Fibroblast of upper back skin (primary cell): ENCODE measurements at places on chromosomes 13 and 19.

DNA sequence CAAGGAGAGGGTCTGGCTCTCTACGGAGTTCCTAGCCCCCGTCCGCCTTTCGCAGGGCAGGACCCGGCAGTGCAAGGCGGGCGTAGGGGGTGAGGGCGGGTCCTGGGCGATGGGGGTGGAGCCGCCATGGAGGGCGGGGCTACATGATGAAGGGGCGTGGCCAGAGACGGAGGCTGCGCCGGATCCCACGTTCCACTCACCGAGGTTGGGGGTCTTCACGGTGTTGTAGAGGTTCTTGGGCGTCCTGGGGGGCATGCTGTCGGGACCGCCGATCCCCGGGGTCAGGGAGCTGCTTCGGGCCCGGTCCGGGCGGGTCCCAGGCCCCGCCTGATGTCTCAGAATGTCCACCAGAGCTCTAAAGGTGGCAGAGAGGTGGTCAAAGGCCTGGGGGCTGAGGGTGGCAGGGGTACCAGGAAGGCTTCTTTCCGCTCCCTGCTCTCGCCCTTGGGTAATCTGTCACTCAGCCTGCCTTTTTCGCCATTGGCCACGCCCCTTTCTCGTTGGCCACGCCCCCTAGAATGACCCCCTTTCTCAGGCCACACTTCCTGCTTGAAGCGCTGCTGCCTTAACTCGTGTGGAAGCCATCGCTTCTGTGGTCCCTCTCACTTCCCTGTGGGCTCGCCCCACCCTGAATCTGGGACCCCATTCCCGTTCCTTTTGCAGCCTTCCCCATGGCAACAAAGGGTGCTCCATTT, 2.5 kb downstream of the SHISA7 start:
- DNase-seq: no peak

DNA sequence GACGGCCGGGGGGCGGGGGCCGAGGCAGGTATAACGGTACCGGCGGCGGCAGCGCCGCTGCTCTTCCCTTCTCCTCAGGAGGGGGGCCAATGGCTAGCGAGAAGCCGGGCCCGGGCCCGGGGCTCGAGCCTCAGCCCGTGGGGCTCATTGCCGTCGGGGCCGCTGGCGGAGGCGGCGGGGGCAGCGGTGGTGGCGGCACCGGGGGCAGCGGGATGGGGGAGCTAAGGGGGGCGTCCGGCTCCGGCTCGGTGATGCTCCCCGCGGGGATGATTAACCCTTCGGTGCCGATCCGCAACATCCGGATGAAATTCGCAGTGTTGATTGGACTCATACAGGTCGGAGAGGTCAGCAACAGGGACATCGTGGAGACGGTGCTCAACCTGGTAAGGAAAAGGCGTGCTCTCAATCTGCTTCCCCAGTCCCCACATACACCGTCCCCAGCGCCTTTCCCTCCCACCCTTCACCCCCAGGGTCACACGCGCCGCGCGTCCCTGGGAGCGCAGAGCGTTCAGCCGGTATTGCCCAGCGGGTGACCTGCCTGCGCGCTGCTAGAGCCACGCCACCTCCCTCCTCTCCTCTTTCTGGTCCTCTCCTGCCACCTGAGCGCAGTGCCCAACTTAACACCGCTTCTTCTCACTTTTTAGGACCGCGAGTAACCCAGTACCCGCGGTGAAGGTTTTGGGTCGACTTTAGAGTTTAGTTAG, 814 bp downstream of the NBEA start:
- DNase-seq: no peak

GRCh38 chr19:55459950-55460657, 1.3 kb downstream of the ISOC2 start:
- peak; percentile 10 for DNase-seq

DNA sequence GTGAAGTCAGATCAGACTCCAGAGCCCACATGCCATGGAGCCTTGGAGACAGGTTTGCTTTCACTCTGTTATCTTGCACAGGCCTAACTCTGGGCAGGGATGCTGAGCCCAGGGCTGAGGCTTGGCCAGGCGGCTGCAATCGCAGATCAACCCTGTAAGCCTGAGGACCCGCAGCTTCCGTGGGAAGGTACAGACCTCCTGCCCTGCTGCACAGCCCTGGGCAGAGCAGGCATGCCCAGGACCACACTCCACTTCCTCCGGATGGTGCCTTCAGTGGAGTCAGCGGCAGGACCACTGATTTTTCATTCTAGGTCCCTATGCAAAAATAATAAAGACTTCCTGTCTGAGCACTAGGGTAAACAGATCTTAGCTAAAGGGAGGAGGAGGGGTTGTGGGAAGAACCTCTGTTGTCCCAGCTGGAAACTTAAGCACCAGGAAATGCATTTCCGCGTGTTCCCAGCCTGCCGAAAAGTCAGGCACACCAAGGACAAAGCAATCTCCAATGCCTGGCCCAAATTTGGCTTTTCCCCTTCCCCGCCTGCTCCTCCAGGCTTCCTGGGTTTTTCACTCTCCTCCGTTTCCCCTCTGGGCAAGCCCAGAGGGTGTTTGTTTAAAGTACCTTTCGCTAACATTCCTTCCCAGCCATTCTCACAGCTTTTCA, 87.3 kb downstream of the KCTD15 start:
- no peak for DNase-seq

DNA sequence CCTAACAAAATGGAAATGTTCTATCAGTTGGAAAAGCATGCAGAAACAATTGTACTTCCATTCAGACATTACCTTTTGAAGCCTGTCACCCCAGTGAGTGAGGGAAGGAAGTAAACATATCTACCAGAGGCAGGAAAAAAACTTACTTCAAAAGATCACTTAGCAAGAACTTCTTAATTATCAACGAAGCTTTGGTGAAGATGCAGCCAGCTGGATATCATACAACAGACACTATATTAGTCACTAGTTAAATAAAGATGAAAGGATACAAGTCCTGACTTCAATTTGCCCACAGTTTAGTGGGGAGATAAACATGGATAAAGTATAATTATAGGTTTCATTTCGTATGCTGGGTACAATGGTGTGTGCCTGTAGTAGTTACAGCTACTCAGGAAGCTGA, 148.8 kb downstream of the TNFRSF19 start:
- DNase-seq: no peak

DNA sequence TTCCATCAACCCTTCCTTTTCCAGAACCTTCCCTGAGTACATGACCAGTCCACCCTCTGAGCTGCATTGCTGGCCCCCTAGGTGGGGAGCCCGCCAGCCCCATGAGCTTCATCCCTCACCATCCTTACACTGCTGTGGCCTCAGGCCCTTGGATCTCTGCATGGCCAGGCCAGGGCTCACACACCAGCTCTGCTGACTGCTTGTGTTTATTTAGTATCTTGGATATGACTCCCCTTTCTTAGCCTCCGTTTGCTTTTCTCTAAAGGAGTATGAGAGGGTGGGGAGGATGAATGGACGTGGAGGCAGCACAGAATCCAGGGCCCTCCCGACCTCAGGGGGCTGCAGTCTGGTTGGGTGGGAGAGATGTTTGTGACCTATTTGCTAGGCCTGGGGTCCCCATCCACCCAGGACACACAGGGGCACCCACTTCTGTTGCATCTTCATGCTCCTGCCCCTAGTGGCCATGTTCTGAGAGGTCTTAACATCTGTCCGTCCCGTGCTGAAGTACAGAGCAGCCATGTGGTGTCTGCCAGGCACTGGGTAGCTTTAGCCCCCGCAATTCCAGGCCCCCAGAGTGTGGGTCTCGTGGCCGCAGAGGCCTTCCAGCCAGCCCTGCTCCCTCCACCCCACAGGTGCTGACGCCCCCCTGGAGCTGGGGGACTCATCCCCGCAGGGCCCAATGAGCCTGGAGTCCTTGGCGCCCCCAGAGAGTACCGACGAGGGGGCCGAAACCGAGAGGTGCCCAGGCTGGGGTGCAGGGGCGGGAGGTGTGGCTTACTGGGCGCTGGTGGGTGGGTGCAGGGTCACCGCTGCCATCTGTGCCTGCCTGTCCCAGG, 13.0 kb downstream of the ARHGEF1 start:
- no peak for DNase-seq

DNA sequence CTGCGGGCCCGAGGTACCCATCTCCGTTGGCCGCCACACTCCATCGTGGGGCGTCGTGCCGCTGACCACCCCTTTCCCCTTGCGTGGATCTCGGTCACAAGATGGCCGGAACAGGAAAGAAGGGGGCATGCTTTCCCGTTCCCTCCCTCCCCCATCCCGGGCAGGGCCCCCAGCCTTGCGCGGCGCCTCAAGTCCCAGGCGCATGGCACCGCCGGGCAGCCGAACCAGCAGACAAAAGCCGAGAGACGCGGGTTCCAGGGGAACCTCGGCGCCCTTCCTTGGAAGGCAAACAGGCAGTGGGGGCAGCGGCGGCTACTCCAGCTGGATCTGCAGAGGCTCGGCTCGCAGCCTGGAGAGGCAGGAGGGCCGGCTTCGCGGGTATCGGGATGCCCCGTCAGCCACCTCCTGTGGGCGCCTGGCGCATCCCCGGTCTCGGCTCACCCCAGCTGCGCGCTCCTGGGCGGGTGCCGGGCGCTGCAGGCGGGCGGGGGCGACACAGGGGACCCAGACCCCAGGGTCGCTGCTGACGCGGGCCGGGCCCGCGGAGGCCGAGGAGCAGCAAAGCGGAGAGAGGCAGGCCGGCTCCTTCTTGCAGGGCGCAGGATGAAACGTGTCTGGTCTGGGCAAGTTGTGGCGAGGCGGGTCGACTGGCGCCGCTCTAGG, 439 bp downstream of the DZIP1 start:
- no peak for DNase-seq

DNA sequence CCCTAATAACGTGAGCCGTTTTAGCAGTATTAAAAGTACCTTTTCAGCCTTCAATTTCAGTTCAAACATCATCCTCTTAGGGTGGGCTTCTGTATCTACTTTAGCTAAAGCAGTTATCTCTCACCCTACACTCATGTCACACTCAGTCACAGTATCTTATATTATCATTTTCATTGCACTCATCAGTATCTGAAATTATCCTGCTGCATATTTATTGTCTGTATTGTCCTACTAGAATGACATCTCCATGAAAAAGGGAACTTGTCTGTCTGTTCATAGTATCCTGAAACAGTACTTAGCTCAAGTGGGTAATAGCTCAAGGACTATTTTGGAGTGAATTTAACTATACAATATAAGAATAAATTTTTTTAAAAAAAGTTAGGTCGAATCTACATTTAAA, 19.9 kb upstream of the RFC3 start:
- DNase-seq: no peak

DNA sequence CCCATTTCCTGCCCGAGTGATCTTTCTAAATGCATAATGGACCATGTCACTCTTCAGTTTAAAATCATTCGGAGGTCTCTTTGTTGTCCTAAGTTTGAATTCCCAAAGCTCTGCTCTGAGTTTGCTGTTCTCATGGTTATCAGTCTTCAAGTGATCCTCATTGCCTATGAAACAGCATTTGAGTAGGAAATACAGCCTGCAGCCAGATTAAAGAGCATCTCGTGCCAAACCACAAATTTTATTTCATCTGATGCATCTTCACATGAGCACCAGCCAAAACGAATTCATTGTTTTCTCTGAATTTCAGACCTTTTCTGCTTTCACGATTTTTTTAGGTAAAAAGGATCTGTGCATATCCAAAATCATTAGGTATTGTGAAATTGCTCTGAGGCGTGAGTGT, 299.6 kb downstream of the TDRD3 start:
- no peak for DNase-seq
